ENCODE measurements at places on chromosomes 3 and 15.

GRCh38 chr15:31163769-31164572 lies 62.4 kb upstream of the TRPM1 start:
- DNase-seq: no peak

- no peak for DNase-seq
Observed at GRCh38 chr3:60086811-60087210, 1037.0 kb upstream of the CFAP20DC start.

- no peak for DNase-seq
Observed at GRCh38 chr15:51163843-51164242, 69.1 kb upstream of the TNFAIP8L3 start.

GRCh38 chr3:134075846-134076245 lies 46.1 kb upstream of the SLCO2A1 start:
- no peak for DNase-seq

DNA sequence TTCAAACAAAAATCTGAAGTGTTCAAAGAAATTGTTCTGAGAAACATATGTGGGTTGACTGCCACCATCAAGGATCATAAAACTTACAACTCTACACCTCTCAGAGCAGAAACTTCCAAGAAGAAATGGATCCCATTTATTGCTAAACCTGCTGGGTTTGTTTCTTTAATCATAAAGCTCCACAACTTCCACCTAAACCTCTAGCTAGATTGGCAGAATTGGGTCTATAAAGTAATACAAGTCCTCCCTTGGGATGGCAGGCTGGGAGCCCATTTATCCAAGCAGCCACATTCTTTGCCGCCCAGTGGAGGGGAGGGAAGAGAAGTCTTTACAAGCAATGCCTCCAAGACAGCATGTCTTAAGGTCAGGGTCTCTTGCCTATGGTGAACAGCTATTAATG lies 40.5 kb upstream of the CMTM8 start:
- DNase-seq: no peak

DNA sequence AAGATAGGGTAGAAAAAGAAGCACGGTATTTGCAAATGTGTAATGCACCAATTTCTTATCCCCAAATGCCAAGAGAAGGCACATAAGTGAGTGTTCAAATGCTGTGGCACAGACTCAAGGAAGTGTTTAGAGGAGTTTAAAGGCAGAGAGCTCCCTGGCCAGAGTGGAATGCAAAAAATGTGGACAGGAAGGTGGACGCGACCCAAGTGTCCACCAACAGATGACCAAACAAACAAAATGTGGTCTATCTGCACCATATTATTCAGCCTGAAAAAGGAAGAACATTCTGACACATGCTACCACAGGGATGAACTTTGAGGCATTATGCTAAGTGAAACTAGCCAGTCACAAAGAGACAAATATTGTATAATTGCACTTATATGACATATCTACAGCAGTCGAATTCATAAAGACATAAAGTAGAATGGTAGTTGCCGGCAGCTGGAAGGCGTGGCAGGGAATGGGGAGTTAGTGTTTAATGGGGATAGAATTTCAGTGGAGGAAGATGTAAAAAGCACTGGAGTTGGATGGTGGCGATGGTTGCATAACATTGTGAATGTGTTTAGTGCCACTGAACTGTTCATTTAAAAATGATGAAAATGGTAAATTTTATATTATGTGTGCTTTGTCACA lies 126.6 kb downstream of the SRGAP3 start:
- DNase-seq: no peak

DNA sequence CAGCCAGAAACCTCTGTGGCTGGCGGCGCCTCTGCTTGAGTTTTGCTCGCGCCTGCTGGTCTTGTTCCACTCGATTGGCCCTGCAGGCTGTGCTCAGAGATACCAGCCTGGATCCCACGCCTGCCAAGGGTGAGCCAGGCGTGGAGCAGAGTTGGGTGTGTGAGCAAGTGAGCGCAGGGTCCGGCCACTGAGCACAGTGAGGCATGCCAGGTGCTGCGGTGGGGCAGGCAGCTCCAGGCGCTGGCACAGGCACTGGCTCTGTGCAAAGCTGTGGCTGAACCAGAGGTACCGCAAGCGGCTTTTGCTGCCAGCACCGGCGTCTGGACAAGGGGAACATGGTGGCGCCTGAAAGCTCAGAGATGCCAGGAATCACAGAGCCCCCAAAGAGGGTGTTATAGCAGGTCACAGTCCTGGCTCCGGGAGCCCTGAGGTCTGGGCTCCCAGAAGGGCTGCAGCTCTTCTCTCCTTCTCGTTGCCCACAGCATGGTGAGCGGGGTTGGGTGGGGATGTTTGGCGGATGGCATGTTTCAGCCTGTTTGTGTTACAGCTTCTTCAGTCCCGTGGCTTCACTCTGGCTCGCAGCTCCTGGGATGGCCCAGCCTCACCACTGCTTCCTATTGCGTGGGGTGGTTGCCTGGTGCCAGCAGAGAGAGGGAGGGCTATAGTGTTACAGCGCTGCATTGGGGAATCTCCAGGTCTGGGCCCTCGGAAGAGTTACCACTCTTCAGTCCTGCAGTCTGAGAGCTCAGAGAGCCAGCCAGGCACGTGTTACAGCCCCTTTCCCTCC lies 73.9 kb downstream of the NR1D2 start:
- no peak for DNase-seq

DNA sequence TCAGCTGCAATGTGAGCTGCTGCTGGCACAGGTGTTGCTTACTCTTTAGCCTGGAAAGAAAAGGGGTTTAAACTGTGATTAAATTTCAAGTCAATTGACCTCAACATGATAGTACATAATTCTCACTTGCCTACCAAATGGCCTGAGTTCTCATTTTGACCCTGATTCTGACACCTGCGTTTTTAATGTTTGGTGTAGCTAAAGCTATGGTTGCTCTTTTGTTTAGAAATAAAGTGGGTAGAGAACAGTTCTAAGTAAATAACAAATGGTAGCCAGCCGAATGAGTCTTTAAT lies 100.8 kb upstream of the SOX2 start:
- DNase-seq: no peak

DNA sequence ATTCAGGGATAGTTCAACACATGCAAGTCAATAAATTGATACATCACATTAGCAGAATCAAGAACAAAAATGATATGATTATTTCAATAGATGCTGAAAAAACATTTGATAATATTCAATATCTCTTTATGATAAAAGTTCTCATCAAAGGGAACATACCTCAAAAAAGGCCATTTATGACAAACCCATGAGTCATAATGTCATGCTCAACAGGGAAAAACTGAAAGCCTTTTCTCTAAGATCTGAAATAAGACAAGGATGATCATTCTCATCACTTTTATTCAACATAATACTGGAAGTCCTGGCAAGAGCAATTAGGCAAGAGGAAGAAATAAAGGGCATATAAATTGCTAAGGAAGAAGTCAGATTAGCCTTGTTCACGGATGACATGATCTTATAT lies 54.1 kb upstream of the TMEM158 start:
- peak; percentile 22 for DNase-seq

- peak; percentile 12 for DNase-seq
Observed at GRCh38 chr3:88807491-88808105, 299.8 kb upstream of the EPHA3 start.

GRCh38 chr3:156010829-156011228 lies 109.5 kb upstream of the KCNAB1 start:
- no peak for DNase-seq
